NCI-H187 (cell line): ENCODE measurements at places on chromosomes 7 and 10.

GRCh38 chr10:68848806-68849205 is 21.5 kb downstream of the STOX1 start:
- no peak for DNase-seq

DNA sequence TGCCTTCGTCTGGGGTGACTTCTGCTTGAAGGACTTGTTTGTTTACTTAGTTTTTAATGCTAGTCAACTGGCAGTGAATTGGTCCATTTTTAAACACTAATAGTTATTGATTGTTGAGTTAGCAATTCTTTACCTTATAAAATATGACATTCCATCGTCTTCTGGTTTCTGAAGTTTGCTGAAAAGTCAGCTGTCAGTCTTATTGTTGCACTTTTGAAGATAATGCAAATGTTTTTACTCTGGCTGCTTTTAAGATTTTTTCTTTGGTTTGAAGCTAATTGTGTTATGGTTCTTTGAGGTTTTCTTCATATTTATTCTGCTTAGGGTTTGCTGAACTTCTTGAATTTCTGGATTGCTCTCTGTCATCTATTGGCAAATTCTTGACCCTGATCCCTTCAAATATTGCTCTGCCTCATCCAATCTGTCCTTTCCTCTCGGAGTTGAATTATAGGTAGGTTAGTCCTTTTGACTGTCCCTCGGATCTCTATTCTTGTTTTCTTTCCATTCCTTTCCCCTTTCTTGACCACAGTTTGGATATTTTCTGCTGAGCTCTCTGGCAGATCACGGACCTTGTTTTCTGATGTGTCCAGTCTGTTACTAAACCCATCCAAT is 24.2 kb downstream of the MGMT start:
- no peak for DNase-seq

GRCh38 chr10:98303569-98303968 is 35.6 kb upstream of the LOXL4 start:
- DNase-seq = no peak

DNA sequence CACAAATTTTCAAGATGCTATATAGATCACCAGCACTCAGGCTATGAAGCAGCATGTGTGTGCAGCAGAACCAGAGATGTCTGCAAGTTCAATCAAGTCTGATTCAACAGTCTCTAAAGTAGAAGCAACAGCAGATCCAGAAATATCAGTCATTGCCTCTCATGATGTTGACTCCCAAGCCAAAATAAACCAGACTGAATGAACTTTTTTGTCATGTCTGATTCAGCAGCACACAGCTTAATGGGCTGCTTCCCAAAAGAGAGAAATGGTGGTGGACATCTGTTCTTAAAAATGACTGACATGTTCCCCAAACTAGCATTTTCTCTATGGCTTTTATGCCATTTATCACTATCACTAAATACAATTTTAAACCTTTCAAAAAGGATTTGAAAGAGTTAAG is 53.8 kb downstream of the TMEM26 start:
- no peak for DNase-seq

DNA sequence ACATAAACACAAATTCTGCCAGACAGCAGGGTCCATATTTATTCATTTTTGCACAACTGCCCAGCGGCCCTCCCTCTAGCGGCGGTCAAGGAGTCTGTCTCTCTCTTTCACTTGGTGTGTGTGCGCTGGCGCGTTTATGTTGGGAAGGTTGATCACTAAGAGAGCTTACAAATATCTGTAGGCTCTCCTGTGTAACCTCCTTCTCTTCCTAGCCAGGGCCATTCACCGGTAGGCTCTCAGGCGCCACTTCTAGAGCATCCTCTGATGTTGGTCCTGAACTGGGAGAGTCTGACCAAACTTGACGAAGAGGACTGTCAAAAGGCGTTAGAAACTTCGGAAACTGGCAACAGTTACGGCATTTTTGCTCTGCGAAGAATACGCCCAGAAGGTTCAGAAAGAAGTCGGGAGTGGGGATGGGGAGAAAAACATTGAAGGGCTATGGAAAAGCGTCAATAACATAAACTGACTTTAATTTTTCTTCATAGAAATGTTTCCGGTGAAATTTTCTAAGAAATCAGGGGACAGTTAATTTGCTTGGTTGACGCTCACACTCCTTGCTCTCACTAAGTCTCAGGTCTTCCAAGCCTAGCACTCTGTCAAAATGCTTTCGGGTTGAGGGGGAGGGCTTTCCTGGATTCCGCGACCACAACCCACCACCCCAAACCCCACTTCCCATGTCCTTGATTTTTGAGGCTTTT is 731.1 kb downstream of the ZWINT start:
- DNase-seq = no peak

GRCh38 chr7:97772045-97772901 is 40.4 kb downstream of the TAC1 start:
- no peak for DNase-seq

DNA sequence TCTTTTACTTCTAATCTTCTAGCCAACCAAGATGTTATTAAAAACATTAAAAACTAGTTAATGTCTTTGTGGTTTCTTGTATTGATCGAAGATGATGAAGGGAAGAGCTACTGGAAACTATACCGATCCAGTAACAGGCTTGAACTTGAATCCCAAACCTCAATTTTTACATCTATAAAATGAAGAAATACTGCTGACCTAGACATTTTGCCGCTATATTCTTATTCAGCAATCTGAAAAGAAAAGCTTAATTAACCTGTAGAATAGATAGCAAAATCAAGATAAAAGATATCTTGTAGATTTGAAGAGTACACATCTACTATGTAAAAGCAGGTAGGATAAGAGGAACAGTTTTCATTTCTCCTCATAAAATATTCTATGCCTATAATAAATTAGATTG is 326.1 kb upstream of the LRRN3 start:
- DNase-seq = no peak

DNA sequence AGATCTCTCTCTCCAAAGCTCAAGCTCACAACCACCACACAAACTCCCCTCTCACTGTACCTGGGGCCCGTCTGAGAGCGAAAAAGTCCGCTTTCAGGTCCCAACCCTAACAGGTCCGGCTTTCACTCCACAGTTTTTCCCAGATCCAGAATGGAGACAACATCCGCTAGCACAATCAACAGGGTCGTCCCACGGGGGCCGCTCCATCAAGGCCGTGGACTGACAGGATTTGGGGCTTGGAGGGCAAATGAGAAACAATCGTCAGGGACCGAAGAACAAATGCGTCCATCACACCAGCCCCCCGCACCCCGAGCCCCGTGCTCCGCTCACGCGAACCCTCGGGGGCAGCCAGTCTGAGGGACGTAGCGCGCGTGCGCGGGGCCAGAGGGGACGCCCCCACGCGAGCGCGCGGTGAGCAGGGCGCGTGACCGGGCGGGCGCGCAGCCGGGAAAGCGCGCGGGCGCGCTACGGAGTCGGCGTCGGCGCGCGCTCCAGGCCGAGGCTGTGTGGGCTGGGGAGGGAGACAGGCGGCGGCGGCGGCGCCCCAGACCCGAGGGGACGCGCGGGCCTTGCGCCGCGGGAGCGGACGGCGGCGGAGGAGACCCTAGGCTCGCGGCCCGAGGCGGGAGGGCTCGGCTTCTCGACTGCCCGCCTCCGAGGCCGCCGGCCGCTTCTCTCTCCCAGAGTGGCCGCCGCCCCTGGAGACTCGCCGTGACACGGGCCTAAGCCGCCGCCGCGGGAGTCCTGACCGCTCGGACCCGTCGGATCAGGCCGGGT is at the start of gene SLK:
Gene SLK, plus strand, starts transcription at position 470 of the 777 bp plus-strand sequence. CDS start 606 bp downstream, outside the sequence.
- peak; percentile 46 for DNase-seq

DNA sequence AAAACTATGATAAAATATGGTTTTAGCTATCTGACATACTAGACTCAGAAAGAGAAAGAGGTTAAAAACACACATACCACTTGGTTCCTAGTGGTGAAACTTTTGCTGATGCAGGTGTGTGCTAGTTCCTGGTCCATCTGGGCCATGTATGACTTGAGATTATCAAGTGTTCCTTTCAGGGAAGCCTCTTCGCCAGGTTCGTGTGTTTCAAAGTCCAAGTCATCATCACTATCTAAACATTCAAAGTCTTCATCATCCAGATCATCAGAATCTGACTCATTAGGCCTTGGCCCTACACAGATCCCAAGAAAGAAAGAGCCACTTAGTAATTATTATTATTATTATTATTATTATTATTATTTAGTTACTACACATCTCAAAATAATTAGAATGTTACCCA is 26.4 kb downstream of the NUDT13 start:
- no peak for DNase-seq

DNA sequence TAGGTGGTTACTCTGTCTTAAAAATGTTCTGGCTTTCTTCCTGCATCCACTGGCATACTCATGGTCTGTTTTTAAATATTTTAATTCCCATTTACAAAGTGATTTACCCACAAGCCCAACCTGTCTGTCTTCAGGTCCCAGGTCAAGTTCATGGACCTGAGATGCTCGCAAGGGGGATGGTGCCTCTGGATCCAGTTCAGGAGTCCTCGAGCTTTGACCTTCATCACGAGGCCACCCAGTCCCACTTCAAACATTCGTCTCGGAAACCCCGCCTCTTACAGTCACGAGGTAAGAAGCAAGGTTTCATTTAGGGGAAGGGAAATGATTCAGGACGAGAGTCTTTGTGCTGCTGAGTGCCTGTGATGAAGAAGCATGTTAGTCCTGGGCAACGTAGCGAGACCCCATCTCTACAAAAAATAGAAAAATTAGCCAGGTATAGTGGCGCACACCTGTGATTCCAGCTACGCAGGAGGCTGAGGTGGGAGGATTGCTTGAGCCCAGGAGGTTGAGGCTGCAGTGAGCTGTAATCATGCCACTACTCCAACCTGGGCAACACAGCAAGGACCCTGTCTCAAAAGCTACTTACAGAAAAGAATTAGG is 8.7 kb downstream of the ZKSCAN1 start:
- DNase-seq = no peak
